ENCODE measurements at places on chromosomes 12 and 14. TPM values are rescaled to one million over a fixed set of nuclear protein-coding genes. Genes with fewer than 3 reads are reported as not detected.

ESRRB gene
- not detected for total RNA-seq

DNA sequence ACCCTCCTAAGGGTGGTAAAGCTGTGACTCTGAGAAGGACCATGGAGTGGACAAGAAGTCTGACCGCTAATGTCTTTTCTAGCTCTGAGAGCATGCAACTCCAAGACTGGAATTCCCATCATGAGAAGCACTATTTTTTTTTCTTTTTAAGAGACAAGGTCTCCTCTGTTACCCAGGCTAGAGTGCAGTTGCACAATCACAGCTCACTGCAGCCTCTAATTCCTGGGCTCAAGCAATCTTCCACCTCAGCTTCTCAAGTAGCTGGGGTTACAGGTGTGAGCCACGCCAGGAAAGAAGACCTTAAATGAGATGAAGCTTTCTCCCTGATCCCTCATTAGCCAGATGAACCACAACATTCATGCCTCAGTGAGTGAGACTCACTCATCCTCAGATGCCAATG is 19.2 kb downstream of the VDR start:
- peaks cover 15% of the 10 kb centered on the region for H3K4me1 ChIP-seq
- H3K36me3 ChIP-seq = no peaks in the 10 kb centered on the region
- DNase-seq = no peak
- no peak overlapping the region for H3K4me3 ChIP-seq

DNA sequence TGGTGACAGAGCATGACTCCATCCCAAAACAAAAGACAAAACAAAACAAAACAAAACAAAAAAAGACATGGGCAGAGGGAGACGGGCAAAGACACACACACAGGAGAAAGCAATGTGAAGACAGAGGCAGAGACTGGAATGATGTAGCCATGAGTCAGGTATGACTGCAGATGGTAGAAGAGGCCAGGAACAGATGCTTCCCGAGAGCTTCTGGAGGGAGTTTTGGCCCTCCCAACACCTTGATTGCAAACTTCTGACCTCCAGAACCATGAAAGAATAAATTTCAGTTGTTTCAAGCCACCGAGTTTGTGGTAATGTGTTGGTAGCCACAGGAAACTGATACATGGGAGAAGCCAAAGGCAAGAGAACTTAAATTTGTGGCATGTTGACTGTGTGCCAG is 27.1 kb downstream of the VWF start:
- H3K4me1 ChIP-seq = peaks cover 14% of the 10 kb centered on the region
- DNase-seq = no peak
- H3K27me3 ChIP-seq = no peaks in the 10 kb centered on the region
- no peak overlapping the region for H3K4me3 ChIP-seq
- H3K36me3 ChIP-seq = no peaks in the 10 kb centered on the region

- no peaks in the 10 kb centered on the region for H3K27me3 ChIP-seq
- H3K36me3 ChIP-seq = no peaks in the 10 kb centered on the region
- H3K4me1 ChIP-seq = peaks cover 9% of the 10 kb centered on the region
- H3K4me3 ChIP-seq = no peak overlapping the region
Measured at GRCh38 chr12:21337453-21337852, 2.7 kb upstream of the SLCO1A2 start.

DNA sequence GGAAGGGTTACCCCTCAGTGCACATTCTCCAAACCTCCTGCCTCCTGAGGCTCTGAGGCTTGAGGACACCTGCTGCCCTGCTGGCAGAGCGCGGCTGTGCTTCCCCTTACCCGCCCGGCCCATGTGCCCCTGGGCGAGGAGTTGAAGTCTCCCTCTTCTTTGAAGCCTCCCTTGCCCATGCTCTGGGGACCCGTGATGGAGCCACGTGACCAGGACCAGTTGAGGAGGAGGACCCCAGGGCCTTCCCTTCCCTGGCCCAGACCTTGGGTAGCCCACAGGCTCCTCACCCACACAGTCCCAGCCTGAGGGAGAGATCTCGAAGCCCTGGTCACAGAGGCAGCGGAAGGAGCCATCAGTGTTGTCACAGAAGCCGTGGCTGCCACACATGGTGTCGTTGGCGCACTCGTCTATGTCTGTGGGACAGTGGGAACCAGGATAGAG is 12.9 kb downstream of the ISCA2 start:
- H3K4me1 ChIP-seq = peaks cover 27% of the 10 kb centered on the region
- H3K4me3 ChIP-seq = no peak overlapping the region
- H3K27ac ChIP-seq = no peak overlapping the region

DNA sequence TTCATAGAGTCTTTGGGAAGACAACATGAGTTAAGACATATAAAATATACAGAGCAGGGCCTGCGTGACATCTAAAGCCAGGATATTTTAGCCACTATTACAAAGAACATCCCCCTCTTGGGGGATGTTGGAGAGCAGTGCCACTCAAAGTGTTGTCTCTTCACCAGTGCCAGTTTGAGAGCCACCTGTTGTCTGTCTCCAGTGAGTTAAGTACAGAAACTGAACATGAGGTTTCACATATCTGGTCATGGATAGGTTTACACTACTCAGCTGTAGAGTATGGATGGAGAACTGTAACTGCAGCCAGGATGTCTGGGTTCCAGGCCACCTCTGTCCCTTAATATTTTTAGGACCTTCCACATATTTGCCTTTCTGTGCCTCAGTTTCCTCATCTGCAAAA is 39.1 kb downstream of the RNFT2 start:
- H3K27me3 ChIP-seq = no peaks in the 10 kb centered on the region
- no peaks in the 10 kb centered on the region for H3K36me3 ChIP-seq
- no peaks in the 10 kb centered on the region for H3K4me1 ChIP-seq
- no peak overlapping the region for H3K4me3 ChIP-seq
- no peak overlapping the region for H3K27ac ChIP-seq

DNA sequence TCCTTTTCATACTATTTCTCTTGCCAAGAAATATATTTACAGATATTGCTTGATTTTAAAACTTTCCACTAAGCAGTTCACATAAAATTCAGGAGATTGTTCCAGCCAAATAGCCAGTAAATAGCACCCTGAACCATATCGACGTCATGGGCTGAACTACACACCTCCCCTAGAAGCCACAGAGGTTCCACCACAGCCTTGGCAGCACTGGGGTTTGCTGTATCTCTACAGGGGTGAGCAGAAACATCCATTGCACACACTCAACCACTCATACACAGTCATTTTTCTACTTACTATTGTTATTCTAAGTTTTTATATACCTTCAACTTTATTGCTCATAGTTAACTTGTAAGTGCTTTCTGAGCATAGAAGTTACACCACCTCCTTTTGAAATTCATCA is 8.1 kb upstream of the EIF2S3B start:
- H3K4me1 ChIP-seq = peaks cover 3% of the 10 kb centered on the region
- no peak overlapping the region for H3K4me3 ChIP-seq
- H3K27ac ChIP-seq = no peak overlapping the region
- DNase-seq = no peak

TAS2R42 gene
- total RNA-seq = not detected

DNA sequence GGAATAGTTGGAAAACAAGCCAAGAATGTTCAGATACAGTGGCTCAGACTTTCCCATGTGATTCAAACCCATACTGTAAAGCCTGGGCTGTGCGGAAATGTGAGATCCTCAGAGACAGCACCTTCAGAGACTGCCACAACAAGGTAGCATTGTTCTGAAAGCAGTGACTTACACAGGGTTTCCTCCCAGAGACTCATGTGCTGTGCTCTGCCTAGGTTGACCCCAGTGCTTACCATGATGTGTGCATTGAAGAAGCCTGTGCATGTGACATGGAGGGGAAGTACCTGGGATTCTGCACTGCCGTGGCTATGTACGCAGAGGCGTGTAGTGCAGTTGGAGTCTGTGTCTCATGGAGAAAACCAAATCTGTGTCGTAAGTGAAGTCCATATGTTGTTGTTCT is 219.4 kb downstream of the LRRK2 start:
- no peaks in the 10 kb centered on the region for H3K27me3 ChIP-seq
- no peak overlapping the region for H3K27ac ChIP-seq
- H3K4me3 ChIP-seq = no peak overlapping the region
- DNase-seq = no peak

DNA sequence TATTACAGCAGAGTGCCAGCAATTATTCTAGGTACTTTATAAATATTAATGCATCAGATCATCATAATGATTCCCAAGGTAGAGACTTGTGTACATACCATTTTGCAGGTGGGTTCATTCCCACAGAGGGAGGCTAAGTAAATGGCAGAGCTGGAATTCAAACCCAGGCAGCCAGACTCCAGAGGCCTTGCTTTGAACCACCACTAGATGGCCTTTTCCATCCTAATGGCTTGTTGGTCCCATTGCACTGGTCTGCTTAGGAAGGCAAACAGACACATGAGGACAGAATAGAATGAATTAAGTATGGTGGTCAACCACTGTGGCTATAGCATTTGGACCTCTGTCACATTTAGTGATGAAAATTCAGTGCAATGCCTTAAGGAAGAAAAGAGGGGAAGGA is 158.7 kb downstream of the METTL25 start:
- no peak overlapping the region for H3K27ac ChIP-seq
- no peak overlapping the region for H3K4me3 ChIP-seq
- no peaks in the 10 kb centered on the region for H3K36me3 ChIP-seq
- H3K27me3 ChIP-seq = peaks cover 4% of the 10 kb centered on the region
- no peaks in the 10 kb centered on the region for H3K4me1 ChIP-seq

DNA sequence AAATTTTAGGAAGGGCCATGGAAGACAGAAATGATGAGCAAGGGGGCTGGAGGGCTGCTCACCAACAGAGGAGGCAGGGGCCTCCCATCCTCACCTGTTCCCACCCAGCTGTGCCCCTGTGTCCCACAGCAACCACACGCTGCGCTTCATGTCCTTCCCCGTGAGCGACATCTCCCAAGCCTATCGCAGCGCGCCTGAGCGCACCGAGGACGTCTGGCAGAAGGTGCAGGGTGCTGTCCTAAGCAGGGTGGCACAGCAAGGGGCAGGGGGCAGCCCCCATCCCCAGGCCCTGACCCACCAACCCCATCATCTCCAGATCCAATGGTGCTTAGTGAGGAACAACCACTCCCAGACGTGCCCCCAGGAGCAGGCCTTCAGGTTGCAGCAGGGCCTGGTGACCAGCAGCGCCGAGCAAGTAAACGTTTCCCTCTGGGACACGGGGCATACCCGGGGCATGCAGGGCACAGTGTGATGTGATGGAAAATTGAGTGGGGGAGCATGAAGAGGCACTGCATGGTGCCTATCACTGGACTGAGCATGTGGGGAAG is 8.1 kb downstream of the CARMIL3 start:
- H3K27ac ChIP-seq = no peak overlapping the region
- no peak for DNase-seq
- H3K4me3 ChIP-seq = no peak overlapping the region
- no peaks in the 10 kb centered on the region for H3K4me1 ChIP-seq
- H3K36me3 ChIP-seq = no peaks in the 10 kb centered on the region

DNA sequence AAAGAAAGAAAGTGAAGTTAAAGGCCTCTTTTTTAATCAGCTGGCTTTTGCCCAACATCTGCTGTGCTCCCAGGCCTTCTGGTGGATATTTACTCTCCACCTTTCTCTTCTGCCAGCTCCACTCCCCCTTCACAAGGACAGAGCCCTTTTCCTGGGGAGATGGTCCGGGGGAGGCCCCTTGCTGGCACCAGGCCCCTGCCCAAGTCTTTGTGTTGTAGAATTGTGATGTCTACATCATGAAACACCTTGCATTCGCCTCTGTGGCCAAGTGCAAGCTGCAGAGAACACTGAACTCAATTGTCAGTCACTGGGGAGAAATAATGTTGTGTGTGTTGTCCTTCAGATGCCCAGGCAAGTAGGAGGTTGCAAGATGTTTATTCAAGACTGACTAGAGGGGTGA is 150.3 kb downstream of the DPF3 start:
- no peaks in the 10 kb centered on the region for H3K27me3 ChIP-seq
- peaks cover 5% of the 10 kb centered on the region for H3K36me3 ChIP-seq
- peaks cover 21% of the 10 kb centered on the region for H3K4me1 ChIP-seq

DNA sequence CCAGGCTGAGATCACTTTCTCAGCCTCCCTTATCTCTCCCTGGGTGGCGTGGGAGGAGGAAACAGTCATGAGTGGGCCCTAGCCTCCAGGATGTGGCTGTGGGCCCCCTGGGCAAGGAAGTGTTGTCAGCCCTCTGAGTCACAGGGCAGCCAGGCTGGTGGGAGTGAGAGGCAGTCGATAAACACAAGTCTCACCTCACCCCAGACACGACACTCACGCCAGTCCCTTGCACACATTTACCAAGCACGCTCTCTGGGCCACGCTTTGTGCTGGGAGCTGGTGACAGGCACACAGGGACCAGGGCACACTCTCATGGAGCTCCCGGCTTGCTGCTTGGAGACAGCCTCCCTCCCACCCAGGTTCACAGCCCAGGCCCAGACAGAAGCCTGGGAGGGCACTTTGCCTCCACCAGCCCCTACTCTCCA is 1.9 kb upstream of the KRT79 start:
- H3K36me3 ChIP-seq = no peaks in the 10 kb centered on the region
- no peak for DNase-seq
- H3K4me3 ChIP-seq = no peak overlapping the region
- H3K27ac ChIP-seq = no peak overlapping the region
- no peaks in the 10 kb centered on the region for H3K27me3 ChIP-seq

- no peak for DNase-seq
- H3K36me3 ChIP-seq = peaks cover 5% of the 10 kb centered on the region
- peak overlapping the region; percentile 74 for H3K27ac ChIP-seq
- no peak overlapping the region for H3K4me3 ChIP-seq
- no peaks in the 10 kb centered on the region for H3K27me3 ChIP-seq
Measured at GRCh38 chr12:77943466-77943865, 112.8 kb downstream of the NAV3 start.

- H3K27me3 ChIP-seq = no peaks in the 10 kb centered on the region
- no peaks in the 10 kb centered on the region for H3K4me1 ChIP-seq
- DNase-seq = no peak
- no peak overlapping the region for H3K27ac ChIP-seq
- no peaks in the 10 kb centered on the region for H3K36me3 ChIP-seq
- no peak overlapping the region for H3K4me3 ChIP-seq
Measured at GRCh38 chr14:101025131-101025530, 121.6 kb upstream of the RTL1 start.

GRCh38 chr12:122005252-122005776 is 16.4 kb upstream of the BCL7A start:
- DNase-seq = no peak
- peaks cover 6% of the 10 kb centered on the region for H3K4me1 ChIP-seq
- no peak overlapping the region for H3K27ac ChIP-seq

- no peak for DNase-seq
- H3K27me3 ChIP-seq = peaks cover 20% of the 10 kb centered on the region
- peaks cover 7% of the 10 kb centered on the region for H3K4me1 ChIP-seq
- H3K27ac ChIP-seq = no peak overlapping the region
- H3K36me3 ChIP-seq = no peaks in the 10 kb centered on the region
- H3K4me3 ChIP-seq = no peak overlapping the region
Measured at GRCh38 chr14:89143595-89143994, 273.4 kb downstream of the FOXN3 start.

OR6C3 gene
- not detected for total RNA-seq

- no peak overlapping the region for H3K4me3 ChIP-seq
- H3K27ac ChIP-seq = no peak overlapping the region
- H3K36me3 ChIP-seq = no peaks in the 10 kb centered on the region
- DNase-seq = no peak
Measured at GRCh38 chr12:117803001-117803400, 165.8 kb downstream of the KSR2 start.

DHRS4 gene
- total RNA-seq = 19.1 TPM

FAM216A gene
- 8.4 TPM for total RNA-seq

GRCh38 chr14:83133981-83134645 is 1600.5 kb upstream of the SEL1L start:
- peaks cover 20% of the 10 kb centered on the region for H3K27me3 ChIP-seq
- H3K4me1 ChIP-seq = no peaks in the 10 kb centered on the region
- DNase-seq = no peak
- H3K4me3 ChIP-seq = no peak overlapping the region
- H3K36me3 ChIP-seq = no peaks in the 10 kb centered on the region

PTPRO gene
- 1.8 TPM for total RNA-seq
